T follicular helper cell (primary cell): ENCODE measurements at places on chromosomes 7 and 10.

GRCh38 chr7:16916105-16916639, 34.4 kb upstream of the AGR3 start:
- DNase-seq = no peak

- no peak for DNase-seq
Observed at GRCh38 chr10:78231939-78232338, 198.3 kb downstream of the RPS24 start.

- DNase-seq = no peak
Observed at GRCh38 chr7:44998153-44998871, 1.7 kb upstream of the CCM2 start.

DNA sequence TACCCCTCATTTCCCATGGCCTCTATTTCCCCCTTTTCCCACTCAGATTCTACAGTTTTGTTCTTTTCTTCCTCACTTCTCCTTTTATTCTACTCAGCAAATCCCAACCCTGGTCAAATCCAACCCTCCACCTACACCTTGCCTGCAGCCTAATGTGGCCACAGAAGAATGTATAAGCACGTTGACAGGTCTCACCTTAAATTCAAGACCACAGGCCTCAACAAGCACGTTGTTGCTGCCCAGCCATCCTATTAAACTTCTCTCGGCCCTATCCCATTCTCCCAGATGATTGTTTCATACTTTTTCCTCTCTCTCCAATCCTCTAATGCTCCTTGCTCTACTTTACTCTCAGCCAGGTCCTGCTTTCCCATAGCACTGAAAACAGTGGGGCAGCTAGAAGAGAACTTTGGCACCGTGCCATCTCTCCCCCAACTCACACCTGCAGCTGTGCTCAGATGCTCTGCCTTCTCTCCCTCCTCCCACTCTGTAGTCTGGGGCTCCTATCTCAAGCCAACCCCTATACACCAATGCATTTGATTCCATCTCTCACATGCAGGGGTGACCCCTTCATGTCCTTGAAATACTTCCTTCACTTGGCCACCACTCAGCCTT, 6.8 kb upstream of the EIF3A start:
- no peak for DNase-seq

DNA sequence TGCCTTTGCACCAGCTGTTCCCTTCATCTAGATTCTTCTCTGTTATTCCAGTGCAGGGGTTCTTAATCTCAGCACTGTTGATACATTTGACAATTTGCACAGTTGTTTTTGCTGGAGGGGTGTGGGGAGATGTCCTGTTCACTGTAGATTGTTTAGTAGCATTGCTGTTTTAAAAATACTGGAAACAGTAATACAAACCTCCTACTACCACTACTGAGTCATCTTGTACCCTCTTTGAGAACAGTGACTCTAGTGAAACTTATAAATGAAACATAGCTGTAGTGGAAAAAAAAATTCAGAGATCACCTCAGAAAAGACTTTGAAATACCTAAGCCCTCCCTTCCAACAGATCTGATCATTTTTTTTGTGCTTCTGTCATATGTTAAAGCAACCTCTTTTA, 154.8 kb upstream of the TMEM196 start:
- DNase-seq = no peak

DNA sequence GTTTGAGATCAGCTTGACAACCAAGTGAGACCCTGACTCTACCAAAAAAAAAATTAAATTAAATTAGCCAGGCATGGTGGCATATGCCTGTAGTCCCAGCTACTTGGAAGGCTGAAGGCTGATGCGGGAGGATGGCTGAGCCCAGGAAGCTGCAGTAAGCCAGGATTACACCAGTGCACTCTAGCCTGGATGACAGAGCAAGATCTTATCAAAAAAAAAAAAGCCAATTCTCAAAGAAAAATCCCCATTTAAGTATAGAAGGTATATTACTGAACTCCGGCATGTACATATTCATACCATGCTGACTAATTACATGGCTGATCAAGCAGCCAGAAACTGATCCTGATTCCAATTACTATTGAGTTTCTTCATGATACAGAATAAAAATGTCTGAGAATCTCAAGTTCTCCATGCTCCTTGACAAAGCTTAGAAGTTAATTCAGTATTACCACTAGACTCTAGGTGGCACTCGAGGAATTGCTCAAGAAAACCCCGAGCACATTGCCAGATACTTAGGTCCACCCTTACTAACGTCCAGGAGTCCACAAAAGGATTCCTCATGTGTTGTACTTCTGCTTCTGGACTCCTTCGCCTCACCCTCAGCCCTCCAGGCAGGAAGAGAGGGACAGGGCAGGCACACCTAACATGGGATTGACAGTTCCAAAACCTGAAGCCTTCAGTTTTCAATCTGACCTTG, 148.9 kb downstream of the PARD3 start:
- no peak for DNase-seq

DNA sequence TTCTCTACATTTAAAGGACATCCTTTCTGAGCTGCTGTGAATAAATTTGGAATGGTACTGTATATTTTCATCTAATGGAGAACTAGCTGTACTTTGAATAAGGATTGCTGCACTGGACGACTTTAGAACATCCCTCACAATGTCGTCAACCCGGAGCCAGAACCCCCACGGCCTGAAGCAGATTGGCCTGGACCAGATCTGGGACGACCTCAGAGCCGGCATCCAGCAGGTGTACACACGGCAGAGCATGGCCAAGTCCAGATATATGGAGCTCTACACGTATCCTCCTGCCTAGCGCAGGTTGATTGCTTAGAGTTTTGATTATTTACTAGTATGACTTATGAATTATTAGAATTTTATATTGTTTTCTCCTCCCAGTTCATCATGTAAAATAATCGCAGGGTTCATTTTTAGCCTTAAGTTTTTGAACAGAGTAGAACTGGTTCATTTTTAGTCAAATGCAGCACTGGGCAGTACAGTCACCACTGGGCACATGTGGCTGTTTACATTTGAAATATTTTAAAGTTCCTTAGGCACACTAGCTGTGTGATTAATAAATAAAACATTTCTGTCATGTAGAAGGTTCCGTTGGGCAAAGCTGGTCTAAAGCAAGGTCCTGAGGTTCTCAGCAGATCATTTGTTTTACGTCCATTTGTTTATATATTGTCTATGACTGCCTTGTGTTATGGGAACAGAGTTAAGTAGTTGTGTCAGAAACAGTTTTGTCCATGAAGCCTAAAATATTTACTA, 31.5 kb downstream of the CUL1 start:
- no peak for DNase-seq

GRCh38 chr10:82192665-82193064, 317.7 kb downstream of the NRG3 start:
- DNase-seq = no peak

- DNase-seq = no peak
Observed at GRCh38 chr10:89151857-89152256, 55.3 kb downstream of the CH25H start.
